ENCODE measurements at places on chromosomes 16 and 17. TPM values are rescaled to one million over a fixed set of nuclear protein-coding genes. Genes with fewer than 3 reads are reported as not detected.

- H3K4me3 ChIP-seq, result no peak overlapping the region
- H3K4me1 ChIP-seq, result no peaks in the 10 kb centered on the region
- no peaks in the 10 kb centered on the region for H3K36me3 ChIP-seq
- no peak for DNase-seq
- no peak overlapping the region for H3K27ac ChIP-seq
These were observed 221.1 kb downstream of the FTO start for GRCh38 chr16:53925107-53925410.

DNA sequence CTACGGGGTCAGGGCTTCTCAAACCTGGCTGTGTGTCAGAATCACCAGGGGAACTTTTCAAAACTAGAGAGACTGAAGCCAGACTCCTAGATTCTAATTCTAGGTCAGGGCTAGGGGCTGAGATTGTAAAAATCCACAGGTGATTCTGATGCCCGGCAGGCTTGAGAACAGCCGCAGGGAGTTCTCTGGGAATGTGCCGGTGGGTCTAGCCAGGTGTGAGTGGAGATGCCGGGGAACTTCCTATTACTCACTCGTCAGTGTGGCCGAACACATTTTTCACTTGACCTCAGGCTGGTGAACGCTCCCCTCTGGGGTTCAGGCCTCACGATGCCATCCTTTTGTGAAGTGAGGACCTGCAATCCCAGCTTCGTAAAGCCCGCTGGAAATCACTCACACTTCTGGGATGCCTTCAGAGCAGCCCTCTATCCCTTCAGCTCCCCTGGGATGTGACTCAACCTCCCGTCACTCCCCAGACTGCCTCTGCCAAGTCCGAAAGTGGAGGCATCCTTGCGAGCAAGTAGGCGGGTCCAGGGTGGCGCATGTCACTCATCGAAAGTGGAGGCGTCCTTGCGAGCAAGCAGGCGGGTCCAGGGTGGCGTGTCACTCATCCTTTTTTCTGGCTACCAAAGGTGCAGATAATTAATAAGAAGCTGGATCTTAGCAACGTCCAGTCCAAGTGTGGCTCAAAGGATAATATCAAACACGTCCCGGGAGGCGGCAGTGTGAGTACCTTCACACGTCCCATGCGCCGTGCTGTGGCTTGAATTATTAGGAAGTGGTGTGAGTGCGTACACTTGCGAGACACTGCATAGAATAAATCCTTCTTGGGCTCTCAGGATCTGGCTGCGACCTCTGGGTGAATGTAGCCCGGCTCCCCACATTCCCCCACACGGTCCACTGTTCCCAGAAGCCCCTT lies 10.9 kb downstream of the STH start:
- no peaks in the 10 kb centered on the region for H3K36me3 ChIP-seq
- peak; percentile 75 for DNase-seq
- H3K27me3 ChIP-seq, result peaks cover 2% of the 10 kb centered on the region

GRCh38 chr16:65745-66144 lies 6.7 kb downstream of the RHBDF1 start:
- no peak overlapping the region for H3K27ac ChIP-seq
- no peaks in the 10 kb centered on the region for H3K27me3 ChIP-seq
- H3K4me1 ChIP-seq, result peaks cover 12% of the 10 kb centered on the region
- H3K4me3 ChIP-seq, result no peak overlapping the region
- no peak for DNase-seq

DNA sequence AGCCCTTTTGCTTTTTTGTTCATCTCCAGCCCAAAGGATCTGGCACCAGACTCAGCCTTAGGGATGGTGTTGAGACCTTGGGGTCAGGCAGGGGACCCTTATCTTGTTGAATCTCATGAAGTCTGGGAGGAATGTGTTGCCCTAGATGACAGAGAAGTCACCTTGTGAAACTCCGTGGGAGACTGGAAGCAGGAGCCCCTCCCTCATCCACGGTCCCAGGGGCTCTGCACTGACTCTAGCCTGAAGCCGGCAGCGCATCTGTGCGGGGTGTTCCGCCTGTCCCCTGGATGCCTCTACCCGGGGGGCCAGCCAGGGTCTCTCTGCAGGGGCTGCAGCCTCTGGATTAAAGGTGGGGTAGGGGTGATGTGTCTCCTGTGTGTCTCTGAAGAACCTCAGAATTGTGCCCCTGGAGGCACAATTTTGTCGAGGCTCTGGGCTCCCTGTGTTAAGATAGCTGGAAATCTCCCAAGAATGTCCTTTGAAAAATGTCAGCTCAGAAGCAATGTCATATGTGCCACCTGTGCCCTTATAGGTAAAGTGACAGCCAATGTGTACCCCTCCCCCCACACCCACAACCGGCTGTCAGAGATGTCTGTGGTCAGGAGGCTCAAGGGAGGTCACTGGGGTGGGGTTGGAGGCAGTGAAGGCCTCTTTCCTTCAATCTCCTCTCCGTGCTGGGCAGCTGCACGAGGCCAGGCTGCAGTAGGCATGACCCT lies 32.1 kb upstream of the CDC42EP4 start:
- peak overlapping the region; percentile 81 for H3K27ac ChIP-seq
- H3K27me3 ChIP-seq, result no peaks in the 10 kb centered on the region
- DNase-seq, result no peak
- H3K36me3 ChIP-seq, result no peaks in the 10 kb centered on the region

GRCh38 chr16:49462362-49462988 lies 88.9 kb downstream of the C16orf78 start:
- no peaks in the 10 kb centered on the region for H3K36me3 ChIP-seq
- H3K27ac ChIP-seq, result no peak overlapping the region
- H3K4me1 ChIP-seq, result no peaks in the 10 kb centered on the region
- no peak overlapping the region for H3K4me3 ChIP-seq
- H3K27me3 ChIP-seq, result peaks cover 27% of the 10 kb centered on the region

GRCh38 chr16:81718637-81719036 lies 60.5 kb upstream of the PLCG2 start:
- H3K36me3 ChIP-seq, result no peaks in the 10 kb centered on the region
- no peak overlapping the region for H3K4me3 ChIP-seq
- H3K27ac ChIP-seq, result no peak overlapping the region
- DNase-seq, result no peak
- no peaks in the 10 kb centered on the region for H3K27me3 ChIP-seq

DNA sequence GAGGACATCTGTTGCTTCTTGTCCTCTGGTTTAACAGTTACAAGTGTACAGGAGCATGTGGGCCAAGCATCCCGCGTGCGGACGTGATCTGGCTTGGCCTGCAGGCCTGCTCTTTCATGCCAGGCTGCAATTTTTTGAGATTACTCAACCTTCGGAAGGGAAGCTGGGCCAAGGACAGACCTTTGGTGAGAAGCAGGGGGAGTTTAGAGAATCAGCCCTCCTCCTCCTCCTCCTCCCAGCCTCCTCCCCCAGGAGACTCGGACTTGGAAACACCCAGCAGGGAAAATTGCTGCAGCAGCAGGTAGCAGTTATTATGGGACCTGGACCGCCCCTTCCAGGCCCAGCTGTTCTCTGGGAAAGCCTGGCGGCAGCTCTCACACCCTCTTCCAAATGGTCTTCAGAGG lies 5.1 kb upstream of the KLHL36 start:
- peaks cover 30% of the 10 kb centered on the region for H3K4me1 ChIP-seq
- no peak overlapping the region for H3K4me3 ChIP-seq
- peak; percentile 84 for DNase-seq

- no peaks in the 10 kb centered on the region for H3K27me3 ChIP-seq
- no peaks in the 10 kb centered on the region for H3K36me3 ChIP-seq
- peaks cover 14% of the 10 kb centered on the region for H3K4me1 ChIP-seq
- DNase-seq, result no peak
- no peak overlapping the region for H3K27ac ChIP-seq
These were observed 17.1 kb downstream of the SPIRE2 start for GRCh38 chr16:89845417-89845816.

- H3K4me3 ChIP-seq, result no peak overlapping the region
- H3K4me1 ChIP-seq, result peaks cover 22% of the 10 kb centered on the region
- H3K27me3 ChIP-seq, result no peaks in the 10 kb centered on the region
- H3K36me3 ChIP-seq, result peaks cover 4% of the 10 kb centered on the region
- H3K27ac ChIP-seq, result no peak overlapping the region
These were observed 3.6 kb downstream of the NDUFAF8 start for GRCh38 chr17:81242421-81243332.

DNA sequence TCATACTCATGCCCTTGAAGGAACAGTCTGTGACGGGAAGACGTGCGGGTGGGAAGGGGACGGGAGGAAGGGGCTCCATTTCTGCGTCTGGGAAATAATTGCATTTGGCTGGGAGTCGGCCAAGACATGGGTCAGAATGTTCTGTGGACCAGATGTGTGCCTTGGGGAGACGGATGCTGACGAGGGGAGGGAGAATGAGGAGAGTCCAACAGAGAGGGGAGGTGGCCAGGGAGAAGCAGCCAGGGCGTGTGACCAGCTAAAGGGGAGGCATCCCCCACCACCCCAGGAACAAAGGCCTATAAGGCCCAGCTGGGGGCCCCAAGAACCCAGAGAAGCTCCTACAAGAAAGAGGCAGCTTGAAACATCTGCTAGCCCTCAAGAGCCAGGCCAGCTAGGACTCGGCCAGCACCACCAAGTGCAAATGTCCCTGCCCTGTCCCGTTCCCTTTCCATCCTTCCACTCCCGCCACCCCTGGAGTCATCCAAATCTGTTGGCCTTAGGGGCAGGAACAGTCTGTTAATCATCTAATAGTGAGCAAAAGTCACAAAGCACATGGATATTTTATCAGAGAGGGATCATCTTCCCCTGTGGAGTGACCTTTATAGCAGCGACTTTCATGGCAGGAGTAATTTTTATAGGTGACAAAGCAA lies 42.5 kb upstream of the BCO1 start:
- no peak overlapping the region for H3K4me3 ChIP-seq
- no peak overlapping the region for H3K27ac ChIP-seq
- no peak for DNase-seq
- no peaks in the 10 kb centered on the region for H3K4me1 ChIP-seq
- peaks cover 12% of the 10 kb centered on the region for H3K27me3 ChIP-seq

GRCh38 chr17:27530764-27531391 lies 74.6 kb downstream of the KSR1 start:
- H3K27me3 ChIP-seq, result no peaks in the 10 kb centered on the region
- no peak overlapping the region for H3K4me3 ChIP-seq
- peak; percentile 64 for DNase-seq
- H3K4me1 ChIP-seq, result peaks cover 32% of the 10 kb centered on the region
- no peak overlapping the region for H3K27ac ChIP-seq
- no peaks in the 10 kb centered on the region for H3K36me3 ChIP-seq

GRCh38 chr16:87959391-87959990 lies 8.3 kb downstream of the BANP start:
- no peak overlapping the region for H3K4me3 ChIP-seq
- peaks cover 39% of the 10 kb centered on the region for H3K4me1 ChIP-seq
- DNase-seq, result no peak
- no peak overlapping the region for H3K27ac ChIP-seq
- H3K27me3 ChIP-seq, result no peaks in the 10 kb centered on the region

DNA sequence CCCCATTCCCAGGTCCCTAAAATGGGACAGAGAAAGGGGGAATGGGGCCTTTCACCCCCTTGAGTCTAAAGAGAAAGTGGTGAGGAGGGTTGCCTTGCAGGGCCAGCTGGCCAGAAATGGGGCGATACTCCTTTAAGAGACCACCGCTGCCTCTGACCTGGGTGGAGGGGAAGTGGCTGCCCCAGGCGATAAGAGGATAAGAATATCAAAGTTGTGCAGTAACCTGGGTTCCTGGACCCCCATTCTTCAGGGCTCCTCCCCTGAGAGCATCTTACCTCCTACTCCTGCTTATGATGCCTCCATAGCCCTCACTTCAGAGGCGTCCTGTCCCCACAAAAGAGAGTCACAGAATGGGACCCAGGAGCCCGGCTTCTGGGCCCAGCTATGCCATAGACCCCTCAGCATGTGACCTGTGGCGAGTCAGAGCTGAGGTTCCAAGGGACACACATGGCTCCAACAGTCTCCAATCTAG lies 5.2 kb upstream of the TSPOAP1 start:
- no peak overlapping the region for H3K27ac ChIP-seq
- peaks cover 24% of the 10 kb centered on the region for H3K4me1 ChIP-seq
- H3K4me3 ChIP-seq, result no peak overlapping the region
- no peaks in the 10 kb centered on the region for H3K36me3 ChIP-seq
- no peak for DNase-seq

DNA sequence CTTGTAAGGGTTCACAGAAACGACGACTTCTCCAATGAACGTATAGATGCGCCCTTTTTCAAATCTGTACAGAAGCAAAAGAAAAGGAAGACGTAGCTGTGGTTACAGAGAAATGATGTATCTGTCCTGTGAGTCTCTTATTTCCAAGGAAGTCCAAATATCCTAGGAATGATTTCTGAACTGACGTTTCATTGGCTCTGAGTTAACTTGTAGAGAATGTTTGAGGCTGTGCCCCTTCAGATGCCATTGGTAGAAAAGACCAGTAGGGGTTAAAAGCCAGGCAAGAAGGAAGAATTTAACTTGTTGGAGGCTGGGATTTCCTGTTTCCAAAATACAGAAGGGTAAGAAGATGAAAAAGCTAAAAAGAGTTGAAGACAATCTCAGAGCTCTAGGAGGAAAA lies 96.2 kb downstream of the MYO1D start:
- H3K27me3 ChIP-seq, result no peaks in the 10 kb centered on the region
- H3K4me3 ChIP-seq, result no peak overlapping the region
- H3K27ac ChIP-seq, result no peak overlapping the region

- H3K4me3 ChIP-seq, result no peak overlapping the region
- H3K27me3 ChIP-seq, result no peaks in the 10 kb centered on the region
- H3K27ac ChIP-seq, result no peak overlapping the region
- no peaks in the 10 kb centered on the region for H3K4me1 ChIP-seq
These were observed 24.4 kb downstream of the CRK start for GRCh38 chr17:1431631-1432104.

- DNase-seq, result no peak
- peaks cover 8% of the 10 kb centered on the region for H3K4me1 ChIP-seq
- H3K27ac ChIP-seq, result no peak overlapping the region
- no peaks in the 10 kb centered on the region for H3K27me3 ChIP-seq
- no peaks in the 10 kb centered on the region for H3K36me3 ChIP-seq
These were observed 296.5 kb upstream of the MAF start for GRCh38 chr16:79897104-79897452.

DNA sequence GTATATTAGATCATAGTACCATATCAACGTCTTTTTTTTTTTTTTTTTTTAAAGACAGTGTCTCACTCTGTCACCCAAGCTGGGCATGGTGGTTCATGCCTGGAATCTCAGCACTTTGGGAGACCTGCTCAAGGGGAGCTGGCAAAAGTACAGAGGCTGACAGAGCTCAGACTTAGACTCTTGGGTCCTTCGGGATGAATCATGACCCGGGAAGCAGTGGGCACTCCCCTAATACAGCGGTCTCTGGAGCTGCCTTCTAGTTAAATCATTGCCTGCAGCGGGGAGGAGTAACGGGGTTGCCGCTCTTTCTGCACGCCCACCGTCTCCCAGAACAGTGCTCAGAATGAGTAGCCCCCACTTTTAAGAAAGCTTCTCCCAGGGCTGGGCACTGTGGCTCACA lies 174.4 kb downstream of the CPPED1 start:
- no peak overlapping the region for H3K27ac ChIP-seq
- H3K4me1 ChIP-seq, result peaks cover 2% of the 10 kb centered on the region
- peaks cover 3% of the 10 kb centered on the region for H3K27me3 ChIP-seq
- H3K4me3 ChIP-seq, result no peak overlapping the region
- DNase-seq, result no peak

MILR1 gene
- 0.91 TPM for total RNA-seq

TOM1L1 gene
- 27.1 TPM for total RNA-seq

FNDC8 gene
- not detected for total RNA-seq

FBXL16 gene
- total RNA-seq, result 3.7 TPM

CMTM1 gene
- total RNA-seq, result 6.4 TPM
